ENCODE measurements at places on chromosomes 4 and X.

DNA sequence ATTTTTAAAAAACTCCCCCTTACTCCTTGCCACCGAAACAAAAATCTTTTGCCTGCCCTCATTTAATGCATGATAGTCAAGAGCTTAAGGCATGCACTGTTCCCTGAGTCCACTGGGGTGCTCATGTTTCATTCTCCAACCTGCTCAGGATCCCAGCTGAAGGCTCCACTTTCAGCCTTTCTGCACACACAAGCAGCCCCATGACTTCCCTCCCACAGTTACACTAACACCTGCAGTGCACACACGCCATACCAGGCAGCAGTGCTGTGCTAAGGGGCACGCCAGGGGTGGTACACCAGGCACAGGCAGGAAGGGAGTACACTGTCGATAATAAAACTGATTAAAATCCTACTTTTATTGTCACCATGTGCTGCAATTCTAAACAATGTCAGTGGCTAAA lies 385.2 kb downstream of the BMPR1B start:
- no peak for DNase-seq

DNA sequence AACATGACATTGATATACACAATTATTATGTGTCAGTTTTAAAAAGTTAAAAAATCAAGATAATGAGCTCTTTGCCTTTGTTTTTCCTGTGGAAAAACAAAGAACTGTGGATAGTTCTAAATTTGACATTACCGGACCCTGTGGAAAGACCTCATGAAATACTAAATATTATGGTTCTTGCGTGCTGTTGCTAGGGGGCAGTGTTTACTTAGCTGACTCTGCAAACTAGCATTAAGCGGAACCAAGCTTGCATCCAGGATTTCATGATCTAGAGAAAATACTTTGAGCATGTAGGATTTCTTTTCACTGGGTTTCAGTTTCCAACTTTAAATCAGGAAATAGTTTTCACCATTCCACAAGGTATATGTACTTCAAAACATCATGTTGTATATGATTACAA lies 33.6 kb downstream of the CLCN4 start:
- peak; percentile 75 for DNase-seq

DNA sequence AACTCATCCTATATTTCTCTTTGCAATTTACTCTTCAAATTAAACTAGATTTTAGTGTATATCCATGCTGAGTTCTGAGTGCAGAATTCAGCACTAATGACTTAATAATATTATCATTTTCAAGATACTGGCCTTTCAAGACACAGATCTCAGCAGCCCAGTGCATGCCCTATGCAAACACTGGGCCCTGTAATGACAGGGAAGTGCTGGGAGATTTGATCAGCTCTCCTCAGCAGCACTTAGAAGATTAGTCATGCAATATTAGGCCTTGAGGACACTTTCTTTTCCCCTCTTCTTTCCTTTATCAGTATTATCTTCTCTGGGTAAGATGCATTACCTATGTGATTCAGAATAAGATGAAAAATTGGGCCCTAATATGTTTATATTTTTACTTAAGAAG lies 207.1 kb downstream of the PPP3CA start:
- no peak for DNase-seq

DNA sequence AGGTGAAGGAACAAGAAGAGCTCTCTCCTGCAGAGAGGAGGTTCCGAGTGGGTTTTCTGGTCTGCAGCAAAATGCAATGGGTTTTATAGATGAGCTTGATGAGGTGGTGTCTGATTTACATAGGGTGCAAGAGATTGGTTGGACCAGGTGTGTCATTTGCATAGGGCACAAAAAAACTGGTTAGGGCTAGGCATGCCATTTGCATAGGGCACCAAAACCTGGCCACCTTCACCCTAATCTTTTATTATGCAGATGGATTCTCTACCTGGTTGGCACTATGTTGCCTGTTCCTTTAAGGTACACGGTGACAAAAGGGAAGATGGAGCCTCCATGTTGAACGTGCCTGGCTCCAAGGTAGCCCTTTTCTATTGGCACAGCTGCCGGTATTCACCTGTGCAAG lies 94.5 kb upstream of the PRKX start:
- no peak for DNase-seq

DNA sequence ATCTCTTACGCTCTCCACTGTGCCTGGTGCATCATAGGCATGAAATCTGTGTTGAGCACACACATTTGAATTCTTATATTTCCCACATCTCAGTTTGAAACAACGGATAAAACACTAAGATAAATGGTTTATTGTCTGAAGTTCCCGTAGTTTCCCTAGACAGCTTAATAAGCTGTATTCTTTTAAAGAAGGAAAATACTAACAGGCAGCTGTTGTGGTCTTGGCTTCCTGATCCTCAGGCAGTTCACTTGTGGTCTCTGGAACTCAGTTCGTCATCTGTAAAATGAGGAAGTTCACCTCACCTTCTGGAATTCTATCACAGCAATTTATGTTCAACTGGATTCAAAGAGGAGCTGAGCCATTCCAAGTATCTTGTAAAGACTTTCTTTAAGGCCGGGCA lies 1805.6 kb upstream of the TENM3 start:
- DNase-seq, result no peak

DNA sequence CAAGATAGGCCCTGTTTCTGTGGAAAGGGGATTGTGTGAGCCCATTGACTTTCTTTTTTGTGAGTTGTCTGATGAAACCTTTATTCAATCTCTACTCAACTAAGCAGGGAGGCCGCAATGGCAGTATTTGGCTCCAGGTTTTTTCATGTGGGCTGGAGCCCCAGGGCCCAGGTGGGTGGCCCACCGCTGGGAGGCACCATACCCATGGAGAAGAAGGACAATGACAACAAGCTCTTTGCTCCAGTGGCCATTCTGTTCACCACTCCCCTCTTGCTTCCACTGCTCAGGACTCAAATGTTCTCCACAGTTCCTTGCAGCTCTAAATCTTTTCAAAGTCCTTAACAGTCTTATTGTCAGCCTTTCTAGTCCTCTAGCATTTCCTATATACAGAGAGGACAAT lies 54.1 kb downstream of the HOPX start:
- no peak for DNase-seq

- no peak for DNase-seq
Observed at GRCh38 chr4:11904117-11904535, 475.4 kb upstream of the HS3ST1 start.

GRCh38 chr4:184310171-184310567 lies 92.5 kb upstream of the ENPP6 start:
- no peak for DNase-seq

DNA sequence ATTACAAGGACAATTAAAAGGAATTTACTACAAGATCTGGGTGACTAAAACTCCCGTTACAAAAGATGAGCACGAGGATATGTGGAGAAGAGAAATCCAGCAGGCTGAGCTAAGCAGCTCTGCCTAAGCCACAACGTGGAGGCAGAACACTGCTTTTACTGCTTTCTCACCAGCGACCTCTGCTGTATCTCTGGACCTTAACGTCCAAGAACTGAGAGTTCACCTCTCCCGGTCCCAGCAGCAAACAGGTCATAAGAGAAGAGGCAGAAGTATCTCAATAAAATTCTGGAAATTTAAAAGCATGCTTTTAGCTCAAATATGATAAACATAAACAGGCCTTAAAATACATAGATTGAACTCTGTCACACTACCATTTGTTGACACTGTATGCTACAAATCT lies 81.0 kb downstream of the ADGRA3 start:
- peak; percentile 47 for DNase-seq

GRCh38 chr4:35052546-35052945 lies 1191.8 kb downstream of the ARAP2 start:
- DNase-seq, result no peak

DNA sequence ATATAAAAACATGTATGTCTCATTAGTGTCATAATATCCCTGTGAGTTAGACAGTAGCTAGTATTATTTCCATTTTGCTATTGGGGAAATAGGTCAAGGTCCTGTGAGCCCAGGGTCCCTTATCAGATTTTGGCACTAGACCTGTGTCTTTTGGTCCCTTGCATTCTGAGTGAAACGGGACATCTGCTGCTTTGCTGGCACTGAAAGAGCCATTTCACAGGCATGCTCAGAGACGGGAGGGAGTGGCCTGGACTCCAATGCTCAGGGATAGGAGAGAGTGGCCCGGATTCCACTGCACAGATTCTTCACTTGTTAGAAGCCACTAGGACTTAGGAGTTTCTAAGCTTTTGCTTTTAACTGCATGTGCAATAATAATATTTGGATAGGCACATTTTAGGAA lies 177.2 kb downstream of the TSPAN5 start:
- peak; percentile 21 for DNase-seq

DNA sequence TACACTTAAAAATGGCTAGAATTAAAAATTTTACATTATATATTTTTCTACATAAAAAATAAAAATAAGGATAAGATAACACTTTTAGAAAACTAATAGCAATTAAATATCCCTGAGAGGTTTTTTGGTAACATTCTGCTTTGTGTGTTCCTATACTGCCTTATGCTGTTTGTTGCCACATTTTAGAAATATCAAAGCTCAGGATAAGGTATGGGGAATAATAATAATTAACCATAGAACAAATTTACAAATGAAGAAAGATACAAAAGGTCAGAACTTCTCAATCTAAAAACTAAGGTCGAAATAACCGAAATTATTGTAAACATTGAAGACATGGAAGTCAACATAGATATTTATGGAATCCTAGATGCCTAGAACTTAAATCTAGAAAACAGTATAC lies 71.4 kb downstream of the COX7B2 start:
- no peak for DNase-seq

- DNase-seq, result peak; percentile 6
Observed at GRCh38 chr4:151486168-151486567, 77.2 kb downstream of the FHIP1A start.

- peak; percentile 27 for DNase-seq
Observed at GRCh38 chrX:71492231-71493065, 40.5 kb upstream of the OGT start.

DNA sequence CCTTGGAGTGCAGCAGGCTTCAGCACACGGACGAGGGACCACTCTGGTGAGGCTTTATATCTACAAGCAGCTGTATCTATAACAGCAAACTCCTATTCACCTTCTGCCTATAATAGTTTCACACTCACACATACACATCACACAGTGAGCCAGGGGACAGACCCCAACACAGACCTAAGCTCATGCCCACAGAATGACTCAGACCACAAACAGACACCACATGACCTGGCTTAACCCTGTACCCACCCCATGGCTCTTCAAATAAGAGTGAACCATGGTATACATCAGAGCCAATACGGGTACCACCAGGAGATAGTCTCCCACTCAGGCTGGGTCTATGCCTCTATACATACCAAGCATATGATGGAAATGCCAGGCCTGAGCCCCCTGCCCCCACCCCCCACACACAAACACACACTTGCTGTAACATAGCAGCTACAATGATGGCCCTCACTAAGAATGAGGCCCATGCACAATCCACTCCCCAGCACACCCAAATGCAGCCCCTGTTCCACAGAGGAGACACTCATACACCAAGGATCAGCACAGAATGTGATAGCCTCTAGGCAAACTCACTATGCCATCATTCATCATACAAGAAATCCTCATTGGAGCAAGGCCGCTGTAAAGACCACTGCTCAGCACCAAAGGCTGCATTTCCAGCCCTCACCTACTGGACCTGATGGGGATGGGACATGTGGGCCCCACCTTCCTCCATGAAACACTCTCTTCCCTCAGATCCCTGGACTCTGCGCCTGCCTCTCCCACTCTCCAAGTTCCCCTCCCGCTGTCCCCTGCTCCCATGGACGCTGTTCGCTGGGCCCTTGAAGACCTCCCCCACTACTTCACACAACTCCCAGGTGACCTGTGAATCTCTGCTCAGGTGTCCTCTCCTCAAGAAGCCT lies 62.1 kb upstream of the XIAP start:
- no peak for DNase-seq

DNA sequence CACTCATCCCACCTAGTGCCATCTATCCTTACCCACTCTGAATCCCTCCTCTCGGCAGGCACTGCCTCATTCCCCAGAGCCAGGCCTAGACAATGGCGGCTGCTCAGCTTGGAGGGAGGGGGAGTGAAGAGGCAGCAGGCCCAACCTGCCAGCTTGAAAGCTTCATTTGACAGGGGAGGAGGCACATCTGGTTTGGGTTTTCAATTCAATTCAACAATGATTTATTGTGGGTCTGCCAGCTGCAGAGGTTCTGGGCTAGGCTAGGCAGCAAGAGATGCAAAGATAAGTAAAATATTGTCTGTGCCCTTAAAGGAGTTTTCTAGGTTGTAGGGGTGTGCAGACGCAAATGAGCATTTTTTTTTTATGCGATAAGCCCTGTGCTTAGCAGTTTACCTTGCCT lies 58.5 kb downstream of the RTL9 start:
- DNase-seq, result no peak

GRCh38 chrX:93420090-93420489 lies 253.3 kb downstream of the NAP1L3 start:
- no peak for DNase-seq

DNA sequence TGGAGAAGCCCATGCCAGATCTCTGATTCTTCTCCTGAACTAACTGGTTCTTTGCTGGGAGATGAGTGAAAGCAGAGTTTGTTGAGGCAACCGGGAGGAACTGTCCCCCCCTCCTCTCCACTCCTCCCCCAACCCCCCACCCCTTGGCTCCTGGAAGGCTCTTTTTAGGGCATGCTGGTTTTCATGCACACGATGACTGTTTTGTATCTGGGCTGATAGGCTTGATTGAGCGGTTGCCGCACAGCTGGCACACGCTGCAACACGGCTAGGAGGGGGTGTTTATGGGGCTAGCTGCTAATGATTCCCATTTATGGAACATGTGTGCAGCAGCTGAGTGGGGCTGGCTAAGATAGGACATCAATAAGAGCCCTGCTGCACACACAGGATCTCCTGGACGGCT lies 137.2 kb downstream of the SMIM20 start:
- no peak for DNase-seq

DNA sequence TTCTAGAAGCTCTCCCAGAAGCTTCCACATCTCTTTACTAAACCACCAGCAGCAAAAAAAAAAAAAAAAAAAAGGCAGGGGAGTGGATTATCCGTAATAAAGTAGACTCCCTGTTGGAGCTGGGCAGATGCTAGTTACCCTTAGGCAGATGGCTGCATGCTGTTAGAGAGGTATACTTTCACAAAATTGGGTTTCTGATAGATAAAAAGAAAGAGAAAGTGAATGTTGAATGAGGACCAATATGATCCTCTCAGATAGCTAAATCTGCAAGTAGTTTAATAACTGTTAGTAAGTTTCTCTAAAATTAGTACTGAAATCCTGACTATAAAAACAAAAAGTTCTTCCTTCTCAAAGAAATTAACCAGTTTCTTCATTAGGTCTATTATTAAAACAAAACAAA lies 195.4 kb downstream of the ANAPC10 start:
- DNase-seq, result no peak

- DNase-seq, result no peak
Observed at GRCh38 chrX:33138677-33139249, 72.6 kb downstream of the DMD start.

DNA sequence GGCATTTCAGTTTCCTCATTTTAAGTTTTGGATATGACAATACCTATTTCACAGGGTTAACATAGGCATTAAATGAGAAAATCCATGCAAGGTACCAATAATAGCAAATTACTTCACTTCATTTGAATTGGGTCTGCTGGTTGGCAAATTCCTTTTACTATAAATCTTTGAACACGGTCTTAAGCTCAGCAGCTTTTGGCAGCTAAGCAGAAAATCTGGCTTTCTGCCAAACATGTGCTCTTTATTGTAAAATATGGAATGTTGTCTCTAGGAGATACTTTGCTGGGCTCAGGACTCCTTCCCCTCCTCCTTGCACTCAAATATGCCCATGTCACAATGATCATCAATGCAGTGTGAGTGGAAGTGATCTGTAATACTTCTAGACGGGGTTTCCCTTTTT lies 16.8 kb upstream of the DMP1 start:
- DNase-seq, result peak; percentile 60
